ENCODE measurements at places on chromosomes 7 and 10. TPM values are rescaled to one million over a fixed set of nuclear protein-coding genes. Genes with fewer than 3 reads are reported as not detected.

DNA sequence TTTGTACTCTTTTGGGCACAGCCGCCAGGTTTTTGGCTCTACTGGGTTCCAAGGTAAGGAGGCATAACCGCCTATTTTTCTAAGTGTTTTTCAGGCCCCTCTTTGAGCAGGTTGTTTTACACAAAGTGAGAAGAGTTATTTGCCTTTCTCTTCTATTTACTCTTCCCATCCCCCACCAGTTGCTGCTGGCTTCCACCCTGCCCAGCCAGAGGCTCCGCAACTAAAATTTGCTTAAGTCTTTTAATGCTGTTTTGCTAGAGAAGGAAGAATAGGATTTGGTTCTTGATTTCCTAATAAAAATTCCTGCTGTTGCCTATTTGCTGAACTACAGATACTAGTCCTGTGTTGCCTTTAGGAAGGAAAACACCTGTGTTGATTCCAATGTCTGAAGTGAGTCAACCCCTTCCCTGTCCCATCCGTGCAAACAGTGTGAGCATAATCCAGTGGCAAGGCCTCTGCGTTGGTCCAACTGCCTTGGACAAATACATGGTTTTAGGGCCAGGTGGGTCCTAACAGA is 1.9 kb downstream of the PLA2G12B start:
- DNase-seq = no peak

DNA sequence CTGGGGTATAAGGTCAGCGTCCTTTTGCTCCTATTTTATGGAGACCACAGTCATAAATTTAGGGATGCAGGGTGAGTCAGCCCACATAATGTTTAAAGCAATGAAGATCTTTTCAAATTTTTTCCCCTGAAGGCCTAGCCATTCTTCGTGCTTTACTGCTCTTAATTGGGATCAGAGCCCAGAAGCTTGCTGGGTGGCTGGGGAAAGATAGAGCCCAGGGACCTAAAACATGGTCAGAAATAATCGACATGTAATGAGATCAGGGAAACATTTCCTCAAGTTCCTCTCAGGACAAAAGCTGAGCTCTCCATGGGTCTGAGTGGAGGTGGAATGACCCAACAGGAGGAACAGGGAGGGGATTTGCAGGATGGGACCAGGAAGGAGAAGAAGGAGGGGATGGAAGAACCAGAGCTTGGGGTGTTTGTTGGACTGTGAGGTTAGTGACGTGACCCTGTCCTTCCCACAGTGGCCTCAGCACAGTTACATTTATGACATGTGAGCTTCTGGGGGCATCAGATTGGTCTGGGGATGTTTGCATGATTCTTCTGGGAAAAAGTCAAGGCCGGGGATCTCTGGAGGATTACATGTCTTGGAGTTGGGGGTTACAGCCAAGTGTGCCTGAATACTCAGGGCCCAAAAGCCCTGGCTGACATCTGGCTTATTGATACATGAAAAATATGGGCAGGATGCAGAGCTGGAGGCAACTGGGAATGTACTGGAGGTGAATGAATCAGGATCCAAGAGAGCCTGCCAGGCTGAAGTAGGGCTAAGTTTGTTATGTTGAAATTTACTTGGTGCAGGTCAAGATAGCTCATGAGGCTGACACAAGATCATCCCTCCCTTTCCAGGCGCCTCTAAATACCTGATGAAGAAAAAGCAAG is 477.9 kb downstream of the RPS24 start:
- no peak for DNase-seq

DNA sequence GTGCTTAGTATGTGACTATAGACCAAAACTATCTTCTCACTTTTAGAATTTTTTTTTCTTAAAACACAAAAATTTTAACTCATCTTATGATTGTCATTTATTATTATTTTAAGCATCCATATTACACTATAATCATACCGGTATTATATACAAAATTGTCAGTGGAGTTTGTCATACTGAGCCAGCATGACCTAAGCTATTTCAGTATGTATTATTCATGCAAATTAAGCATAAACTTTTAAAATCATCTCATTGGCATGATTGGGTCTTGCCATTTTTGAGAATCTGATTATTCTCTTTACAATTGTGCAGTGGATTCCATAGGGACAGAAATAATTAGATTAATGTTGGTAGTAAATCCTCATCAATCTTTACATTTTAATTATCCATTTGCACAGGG is 46.2 kb upstream of the STMP1 start:
- DNase-seq = no peak

GRCh38 chr7:12257582-12257981 is 46.5 kb downstream of the TMEM106B start:
- no peak for DNase-seq

- DNase-seq = no peak
Measured at GRCh38 chr10:34792881-34793280, 22.2 kb downstream of the PARD3 start.

DNA sequence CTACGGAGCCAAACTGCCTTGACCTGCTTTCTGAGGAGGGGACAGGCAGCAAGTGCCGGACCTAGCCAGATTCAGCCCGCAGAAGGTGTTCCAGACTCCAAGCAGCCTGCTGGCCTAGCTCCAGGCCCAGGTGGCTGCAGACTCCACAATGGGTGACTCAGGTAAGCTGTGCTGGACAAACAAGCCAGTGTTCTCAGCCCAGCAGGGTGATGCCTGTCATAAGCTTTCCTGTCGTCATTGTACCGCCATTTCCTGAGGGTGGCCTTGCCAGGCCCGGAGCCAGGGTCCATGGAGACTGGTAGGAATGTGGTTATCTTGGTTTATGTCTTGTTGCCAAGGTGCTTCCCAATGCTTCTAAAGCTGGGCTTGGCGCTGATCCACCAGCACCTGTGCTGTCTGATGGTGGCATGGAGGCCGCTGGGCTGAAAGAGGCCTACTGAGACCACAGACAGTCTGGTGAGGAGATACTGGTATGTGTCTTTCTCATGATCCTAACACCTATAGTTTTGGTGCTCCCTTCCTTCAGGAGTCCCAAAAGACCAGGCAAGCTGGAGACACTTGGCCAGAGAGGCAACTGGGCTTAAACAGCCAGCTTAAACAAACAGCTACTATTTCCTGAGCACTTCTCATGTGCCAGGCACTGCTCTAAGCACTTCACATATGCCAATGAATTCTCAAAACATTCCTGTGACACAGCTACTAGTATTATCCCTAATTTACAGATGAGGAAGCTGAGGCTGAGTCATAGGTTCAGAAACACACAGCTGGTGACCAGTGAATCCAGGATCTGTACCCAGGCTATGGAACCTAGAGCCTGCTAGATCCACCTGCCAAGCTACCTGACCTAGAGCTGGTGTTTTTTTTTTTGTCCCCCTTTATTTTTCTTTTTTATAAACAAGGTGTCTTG is 42.0 kb downstream of the ZC3HC1 start:
- peak; percentile 93 for DNase-seq

DNA sequence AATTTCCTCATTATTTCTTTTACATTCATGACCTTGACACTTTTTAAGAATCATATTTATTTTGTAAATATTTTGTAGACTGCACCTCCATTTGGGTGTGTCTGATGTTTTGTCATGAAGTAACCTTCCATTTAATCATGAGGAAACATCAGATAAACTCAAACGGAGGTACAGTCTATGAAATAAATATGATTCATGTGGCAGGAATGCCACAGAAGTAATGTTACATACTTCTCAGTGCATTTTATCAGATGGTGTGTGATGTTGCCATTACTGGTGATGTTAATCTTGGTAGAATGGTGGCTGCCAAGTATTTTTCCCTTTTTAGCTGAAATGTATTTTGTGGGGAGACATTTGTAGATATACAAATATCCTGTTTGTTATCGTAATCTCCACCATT is 64.9 kb downstream of the ZNF37A start:
- peak; percentile 35 for DNase-seq

GRCh38 chr10:22003964-22004281 is 393 bp upstream of the DNAJC1 start:
- DNase-seq = no peak

GRCh38 chr7:25255611-25256332 is 27.5 kb upstream of the NPVF start:
- no peak for DNase-seq

- DNase-seq = no peak
Measured at GRCh38 chr7:75819711-75820110, 6.1 kb upstream of the CCL24 start.

- no peak for DNase-seq
Measured at GRCh38 chr10:99765672-99766301, 16.7 kb upstream of the ABCC2 start.

DNA sequence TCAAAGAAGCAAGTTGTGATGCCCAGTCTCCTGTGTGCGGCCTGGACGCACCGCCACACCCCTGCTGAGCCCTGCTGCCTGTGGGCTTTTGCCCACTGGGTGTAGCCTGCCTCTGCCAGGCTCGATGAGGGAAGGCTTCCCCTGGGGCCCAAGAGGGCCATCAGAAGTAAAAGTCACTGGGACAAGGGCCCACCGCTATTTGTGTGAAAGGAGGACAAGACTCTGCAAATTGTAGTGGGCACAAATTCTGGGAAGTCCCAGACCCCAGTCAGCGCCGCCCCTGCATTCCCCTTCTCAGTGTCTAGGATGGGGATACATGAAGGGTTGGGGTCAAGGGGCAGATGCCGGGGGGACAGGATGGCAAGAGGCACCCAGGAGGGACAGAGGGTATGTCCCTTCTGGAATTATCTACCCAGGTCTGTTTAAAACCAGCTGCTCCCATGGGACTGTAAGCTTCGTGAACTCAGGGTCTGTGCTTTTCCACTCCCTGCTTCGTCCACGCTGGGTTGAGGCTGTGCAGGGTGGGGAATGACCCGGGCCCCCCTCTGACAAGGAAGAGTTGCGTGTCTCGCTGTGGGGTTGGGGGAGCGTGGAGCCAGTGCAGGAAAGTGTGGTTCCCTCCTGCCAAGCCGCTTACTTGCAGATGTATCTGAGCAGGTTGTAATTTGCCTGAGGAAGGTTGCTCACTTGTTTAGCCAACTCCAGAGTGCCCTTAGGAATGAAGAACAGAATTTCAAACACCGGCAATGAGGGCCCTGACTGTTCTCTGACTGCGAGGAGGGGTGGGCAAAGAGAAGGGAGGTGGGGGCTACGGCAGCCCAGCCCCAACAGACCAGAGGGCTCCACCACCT is 147.2 kb downstream of the MAPK8 start:
- DNase-seq = no peak

GRCh38 chr10:66095610-66096009 is 830.2 kb upstream of the LRRTM3 start:
- no peak for DNase-seq

DNA sequence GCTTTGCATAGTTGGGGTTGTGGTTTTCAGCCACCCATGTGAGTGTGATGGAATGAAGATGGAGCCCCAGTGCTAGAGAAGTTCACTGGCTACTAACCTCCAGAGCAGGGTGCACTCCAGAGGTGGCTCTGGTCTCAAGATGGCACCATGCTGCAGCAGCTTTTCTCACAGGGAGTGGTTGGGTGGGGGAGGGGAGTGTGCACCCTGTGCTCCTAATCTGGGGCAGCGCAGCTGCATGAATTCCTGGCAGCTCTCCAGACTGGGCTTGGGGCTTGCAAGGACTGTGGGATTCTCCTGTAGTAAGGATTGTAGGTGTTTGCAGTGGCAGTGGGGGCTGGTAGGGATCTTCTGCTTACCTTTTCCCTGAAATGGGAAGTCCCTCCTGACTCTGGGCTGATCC is 23.7 kb downstream of the PHTF2 start:
- DNase-seq = no peak

DNA sequence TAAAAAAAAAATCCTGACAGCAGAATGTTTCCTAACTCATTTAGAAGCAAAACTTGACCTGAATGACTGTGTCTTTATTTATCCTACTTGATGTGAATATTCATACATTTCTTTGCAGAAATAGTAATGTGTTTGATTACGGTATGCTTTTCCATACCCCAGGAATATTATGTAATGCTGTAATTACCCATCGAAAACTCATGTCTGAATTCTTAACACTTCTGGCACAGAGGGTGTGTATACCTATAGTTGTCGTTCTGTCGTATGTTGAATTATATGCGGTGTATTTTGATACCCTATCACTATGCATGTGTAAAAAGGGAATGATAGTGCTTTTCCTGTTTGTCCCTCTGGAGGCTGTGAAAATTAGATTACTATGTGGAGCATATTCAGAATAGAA is 26.6 kb downstream of the SDK1 start:
- DNase-seq = no peak

DNA sequence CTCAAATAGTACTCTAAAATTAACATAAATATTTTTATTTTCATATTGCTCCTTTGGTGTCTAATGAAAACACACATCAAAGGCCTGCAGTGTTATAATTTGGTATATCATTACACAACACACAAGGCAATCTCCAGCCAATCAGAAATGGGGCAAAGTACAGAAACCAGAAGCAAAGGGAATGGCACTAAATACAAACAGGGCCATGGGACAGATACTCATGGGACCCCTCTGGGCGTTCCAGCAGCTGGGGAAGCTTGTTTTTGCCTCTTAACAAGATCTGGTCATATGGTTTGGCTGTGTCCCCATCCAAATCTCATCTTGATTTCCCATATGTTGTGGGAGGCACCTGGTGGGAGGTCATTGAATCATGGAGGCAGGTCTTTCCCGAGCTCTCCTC is 551.8 kb upstream of the NRP1 start:
- no peak for DNase-seq

GRCh38 chr7:132105096-132105495 is 471.2 kb downstream of the PLXNA4 start:
- DNase-seq = no peak

DNA sequence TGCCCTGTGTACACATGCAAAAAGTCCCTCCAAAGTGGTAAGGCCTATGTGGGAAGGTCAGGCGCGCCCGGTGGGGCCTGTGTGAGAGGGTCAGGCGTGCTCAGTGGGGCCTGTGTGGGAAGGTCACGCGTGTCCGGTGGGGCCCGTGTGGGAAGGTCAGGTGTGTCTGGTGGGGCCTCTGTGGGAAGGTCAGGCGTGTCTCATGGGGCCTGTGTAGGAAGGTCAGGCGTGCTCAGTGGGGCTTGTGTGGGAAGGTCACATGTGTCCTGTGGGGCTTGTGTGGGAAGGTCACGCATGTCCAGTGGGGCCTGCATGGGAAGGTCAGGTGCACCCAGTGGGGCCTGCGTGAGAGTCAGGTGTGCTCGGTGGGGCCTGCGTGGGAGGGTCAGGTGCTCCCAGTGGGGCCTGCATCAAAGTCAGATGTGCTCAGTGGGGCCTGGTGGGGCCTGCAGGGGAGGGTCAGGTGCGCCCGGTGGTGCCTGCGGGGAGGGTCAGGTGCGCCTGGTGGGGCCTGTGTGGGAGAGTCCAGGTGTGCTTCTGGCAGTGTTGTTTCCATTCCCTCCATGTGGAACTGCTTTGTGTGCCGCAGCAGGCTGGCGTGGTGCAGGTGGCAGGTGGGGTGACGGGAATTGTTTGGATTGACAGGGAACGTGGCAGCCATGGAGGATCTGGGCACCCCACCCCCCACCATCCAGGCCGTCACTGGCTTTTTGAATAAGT is 15.4 kb downstream of the LRRC27 start:
- no peak for DNase-seq

The DGKI gene
- under 0.01 TPM for total RNA-seq

The SHTN1 gene
- total RNA-seq = 3.1 TPM

The SYT15 gene
- 0.13 TPM for total RNA-seq

The RBM33 gene
- total RNA-seq = 27.8 TPM

The STRIP2 gene
- total RNA-seq = 5.2 TPM

The TACR2 gene
- under 0.01 TPM for total RNA-seq
